Stimulated activated CD4-positive, alpha-beta T cell treated with anti-CD3 and anti-CD28 coated beads, Interleukin-12 subunit alpha, Interleukin-12 subunit beta, amount 100 ng/mL, for 24 hours (primary cell): ENCODE measurements at places on chromosomes 1 and 21.

- DNase-seq, result peak; percentile 92
These were observed at the start of gene MTFR1L for GRCh38 chr1:25819491-25820246. Gene MTFR1L (plus strand): TSS chr1:25819954. CDS start chr1:25823105, 3,151 bp downstream.

GRCh38 chr1:248818505-248819374 is 7.0 kb downstream of the SH3BP5L start:
- DNase-seq, result no peak

- DNase-seq, result no peak
These were observed 6.7 kb downstream of the PTTG1IP start for GRCh38 chr21:44866780-44867179.

GRCh38 chr1:35717911-35718476 is 690 bp downstream of the C1orf216 start:
- DNase-seq, result no peak

DNA sequence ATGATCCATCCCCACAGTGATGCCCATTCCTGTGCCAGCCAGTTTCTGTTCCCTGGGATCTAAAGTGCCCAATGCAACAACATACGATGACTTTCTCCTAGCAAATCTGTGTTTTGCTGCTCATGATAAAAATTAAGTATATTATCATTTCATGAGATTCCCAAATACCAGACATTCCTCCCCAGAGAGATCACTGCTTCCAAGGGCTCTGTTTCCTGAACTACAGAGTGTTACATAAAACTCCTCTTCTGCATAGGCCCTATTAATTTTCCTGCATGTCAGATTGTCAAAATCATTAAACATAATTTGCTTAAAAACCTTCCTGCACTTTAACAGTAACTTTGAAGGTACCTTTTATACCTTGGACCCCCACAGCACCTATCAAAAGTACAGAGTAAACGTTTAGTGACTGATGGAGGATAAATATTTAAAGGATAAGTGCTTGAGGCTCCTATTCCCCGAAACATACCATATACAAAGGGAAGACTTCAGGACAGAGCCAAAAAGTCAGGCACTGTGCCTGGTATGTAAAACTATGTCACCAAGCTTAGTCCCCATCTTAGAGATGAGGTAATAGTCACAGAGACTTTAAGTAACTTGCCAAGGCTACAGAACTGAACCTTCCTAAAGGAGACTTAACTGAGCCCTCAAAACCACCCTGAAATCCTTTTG is 50.2 kb downstream of the SLC25A24 start:
- no peak for DNase-seq
